Right ventricle myocardium superior (tissue), 1 donor: ENCODE measurements at places on chromosomes 7 and 10. TPM values are rescaled to one million over a fixed set of nuclear protein-coding genes. Genes with fewer than 3 reads are reported as not detected.

TAS2R4 gene
- total RNA-seq, result 0.32 TPM

PLA2G12B gene
- 0.73 TPM for total RNA-seq

LIPK gene
- total RNA-seq, result not detected

CPXM2 gene
- total RNA-seq, result 2.6 TPM

RBP3 gene
- total RNA-seq, result not detected

PHKG1 gene
- 31.3 TPM for total RNA-seq

CEP55 gene
- 0.59 TPM for total RNA-seq

SORBS1 gene
- total RNA-seq, result 697 TPM

RFC2 gene
- 9.4 TPM for total RNA-seq

NODAL gene
- total RNA-seq, result not detected

STEAP1B gene
- 0.43 TPM for total RNA-seq

TMEM229A gene
- not detected for total RNA-seq

TBXAS1 gene
- 4.2 TPM for total RNA-seq

CUEDC2 gene
- 73.8 TPM for total RNA-seq

PNLIPRP2 gene
- not detected for total RNA-seq

LDB3 gene
- total RNA-seq, result 1,375 TPM

PRR15 gene
- total RNA-seq, result not detected

ASB15 gene
- total RNA-seq, result 78.6 TPM

OPN4 gene
- 0.40 TPM for total RNA-seq

KAT6B gene
- total RNA-seq, result 36.2 TPM

PRKCQ gene
- total RNA-seq, result 0.30 TPM

IL6 gene
- total RNA-seq, result 1.0 TPM

POLR1F gene
- 6.4 TPM for total RNA-seq

AP3M1 gene
- total RNA-seq, result 27.6 TPM

POLR2J2 gene
- total RNA-seq, result 1.7 TPM

ELN gene
- 33.2 TPM for total RNA-seq

PKD2L1 gene
- not detected for total RNA-seq

PARG gene
- 20.1 TPM for total RNA-seq

UNCX gene
- not detected for total RNA-seq

C10orf90 gene
- not detected for total RNA-seq

GPR15LG gene
- total RNA-seq, result not detected

VIPR2 gene
- total RNA-seq, result 15.2 TPM

ZC3HAV1 gene
- total RNA-seq, result 6.5 TPM

CNTNAP2 gene
- total RNA-seq, result 0.48 TPM

GPR26 gene
- not detected for total RNA-seq

ZNF467 gene
- 5.2 TPM for total RNA-seq

PRSS37 gene
- total RNA-seq, result not detected

HKDC1 gene
- not detected for total RNA-seq

ZNF138 gene
- total RNA-seq, result 4.8 TPM

GALNT17 gene
- total RNA-seq, result 72.1 TPM

COL17A1 gene
- total RNA-seq, result not detected

NRG3 gene
- 0.19 TPM for total RNA-seq

TFEC gene
- total RNA-seq, result 1.2 TPM

PIK3CG gene
- total RNA-seq, result 1.6 TPM

GLCCI1 gene
- total RNA-seq, result 4.0 TPM

TMEM184A gene
- total RNA-seq, result 0.30 TPM

XPNPEP1 gene
- total RNA-seq, result 36.0 TPM

CLDN3 gene
- total RNA-seq, result not detected

TRPV5 gene
- not detected for total RNA-seq

UFSP1 gene
- total RNA-seq, result 2.2 TPM

MRC1 gene
- total RNA-seq, result 27.0 TPM
